ENCODE measurements at places on chromosomes 3 and 15.
A peak's percentile ranks its signal among the peaks of the same experiment; 100 is the strongest.

DNA sequence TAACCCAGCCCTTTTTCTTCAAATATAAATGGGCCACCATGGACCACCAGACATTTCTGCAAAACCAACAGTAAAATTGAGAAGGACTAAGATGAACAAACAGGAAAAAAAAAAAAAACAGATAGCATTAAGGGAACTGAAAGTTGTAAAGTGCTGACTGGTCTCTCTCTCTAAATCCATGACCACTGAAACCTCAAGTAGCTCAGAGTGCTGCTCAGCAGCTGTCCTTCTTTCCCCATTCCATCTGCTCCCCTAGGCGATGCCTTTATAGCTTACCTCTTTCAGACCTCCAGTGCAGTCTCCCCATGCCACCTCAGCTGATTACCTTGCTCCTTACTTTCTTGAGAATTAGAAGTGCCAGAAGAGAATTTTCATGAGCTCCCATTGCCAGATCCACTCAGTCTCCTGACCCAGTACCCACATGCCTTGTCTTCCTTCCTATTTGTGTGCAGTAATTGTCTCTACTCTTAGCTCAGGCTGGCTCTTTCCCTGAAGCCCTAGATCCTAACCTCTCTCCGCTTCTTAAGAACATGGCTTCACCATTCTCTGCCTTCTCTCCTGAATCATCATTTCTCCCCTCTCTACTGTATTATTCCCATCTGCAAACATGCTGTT lies 23.9 kb upstream of the XIRP1 start:
- no peak for DNase-seq

DNA sequence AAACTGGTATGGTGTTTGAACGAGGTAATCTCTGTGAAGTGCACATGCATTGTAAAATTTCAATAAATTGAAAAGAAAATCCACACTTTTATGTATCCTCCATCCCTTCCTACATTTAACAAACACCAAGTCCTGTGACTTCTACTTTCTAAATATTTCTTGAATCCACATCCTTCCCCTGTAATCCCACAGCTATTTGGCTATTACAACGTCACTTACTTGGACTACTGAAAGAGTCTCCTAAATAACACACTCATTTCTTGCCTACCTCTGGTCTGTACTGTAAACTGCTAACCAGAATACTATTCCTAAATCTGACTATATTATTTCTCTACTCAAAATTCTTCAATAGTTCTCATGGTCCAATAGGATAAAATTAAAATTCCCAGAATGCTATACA lies 176.1 kb downstream of the NEK10 start:
- DNase-seq, result no peak

- peak; percentile 56 for DNase-seq
Measured at GRCh38 chr15:67824976-67825880, at the start of gene SKOR1. SKOR1 (plus strand) TSS chr15:67825509; CDS start chr15:67825603, 94 bp downstream.

DNA sequence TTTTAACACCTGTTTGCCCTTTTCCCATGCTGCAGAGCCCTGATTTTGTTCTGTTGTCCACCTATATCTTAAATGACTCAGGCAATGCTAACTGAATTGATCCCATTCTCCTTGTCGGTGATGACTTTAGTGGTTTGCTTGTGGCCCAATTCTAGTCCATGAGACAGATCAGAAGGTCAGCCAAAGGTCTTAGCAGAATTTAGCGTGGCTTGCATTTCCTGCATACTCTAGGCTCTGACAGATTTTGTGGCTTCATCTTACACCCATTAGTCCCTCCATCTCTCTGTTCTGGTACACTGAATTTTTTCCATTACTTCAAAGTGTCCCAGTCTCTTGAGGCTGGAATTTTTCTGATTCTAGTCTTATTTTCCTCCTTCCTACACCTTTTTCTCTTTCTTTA lies 161.9 kb downstream of the STAC start:
- no peak for DNase-seq

GRCh38 chr3:124158168-124158881 lies 166.4 kb upstream of the ROPN1 start:
- no peak for DNase-seq

- no peak for DNase-seq
Measured at GRCh38 chr3:116093374-116093773, 351.9 kb downstream of the LSAMP start.

GRCh38 chr3:39325236-39325635 lies 4.3 kb upstream of the CCR8 start:
- no peak for DNase-seq

DNA sequence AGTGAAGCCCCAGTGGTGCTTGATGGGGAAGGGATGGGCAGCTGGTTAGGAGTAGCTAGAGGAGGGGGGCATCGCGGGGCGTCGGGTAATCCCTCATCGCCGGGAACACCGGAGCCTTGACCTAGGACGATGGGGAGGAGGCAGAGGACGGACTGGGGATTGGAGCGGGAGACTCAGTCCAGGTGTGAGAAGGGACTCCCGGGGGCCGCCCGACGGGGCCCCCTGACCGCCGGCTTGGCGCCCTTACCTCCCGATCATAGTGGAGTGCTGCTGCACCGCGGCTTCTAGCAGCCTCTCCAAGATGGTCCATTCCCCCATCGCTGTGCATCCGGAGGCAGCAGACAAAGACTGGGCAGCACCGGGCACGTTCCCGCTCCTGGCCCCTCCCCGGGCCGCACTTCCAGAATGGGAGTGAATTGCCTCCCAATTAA lies 612 bp downstream of the GJD2 start:
- no peak for DNase-seq

GRCh38 chr3:100097919-100098783 lies 16.1 kb downstream of the FILIP1L start:
- peak; percentile 27 for DNase-seq

- no peak for DNase-seq
Measured at GRCh38 chr15:60745469-60746061, 266.6 kb upstream of the ICE2 start.

GRCh38 chr3:10709110-10709781 lies 106.8 kb upstream of the SLC6A11 start:
- DNase-seq, result no peak

- DNase-seq, result no peak
Measured at GRCh38 chr3:194744826-194745225, 59.1 kb downstream of the FAM43A start.

DNA sequence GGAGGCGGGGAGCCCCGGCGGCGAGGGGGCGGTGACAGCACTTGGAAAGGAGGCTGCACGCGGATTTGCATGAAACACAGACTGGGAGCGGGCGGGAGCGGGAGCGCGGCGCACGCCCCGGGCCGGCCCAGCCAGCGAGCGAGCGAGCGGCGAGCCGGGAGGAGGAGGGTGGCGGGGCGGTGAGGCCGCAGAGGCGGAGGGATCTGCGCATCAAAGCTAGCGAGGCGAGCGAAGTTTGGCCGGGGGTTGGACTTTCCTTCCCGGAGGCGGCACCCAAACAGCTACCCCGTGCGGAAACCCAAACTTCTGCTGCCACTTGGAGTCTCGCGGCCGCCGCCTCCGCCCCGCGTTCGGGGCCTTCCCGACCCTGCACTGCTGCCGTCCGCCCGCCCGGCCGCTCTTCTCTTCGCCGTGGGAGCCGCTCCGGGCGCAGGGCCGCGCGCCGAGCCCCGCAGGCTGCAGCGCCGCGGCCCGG lies at the start of gene SMAD3:
TSS of gene SMAD3 (plus strand) at position 72 of the 475 bp plus-strand sequence. CDS start 553 bp downstream, outside the sequence.
- DNase-seq, result peak; percentile 96

DNA sequence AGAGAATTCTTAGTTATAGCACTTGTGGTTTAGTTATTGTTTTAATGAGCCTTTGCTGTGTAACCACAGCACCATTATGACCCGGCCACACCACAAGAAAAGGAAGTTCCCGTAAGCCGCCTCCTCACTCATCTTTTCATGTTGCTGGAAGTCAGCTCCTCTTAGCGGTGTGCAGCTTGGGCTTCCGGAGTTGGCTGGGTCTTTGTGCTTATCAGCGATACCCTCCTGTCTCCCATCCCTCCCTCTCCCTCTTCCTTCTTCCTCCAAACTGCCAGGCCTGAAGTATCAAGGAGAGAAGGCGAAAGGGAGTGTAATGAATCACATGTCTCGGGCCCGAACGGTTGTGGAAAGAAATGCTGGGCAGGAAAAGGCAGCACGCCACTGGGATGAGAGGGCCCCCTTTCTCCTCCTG lies 353.5 kb downstream of the MCTP2 start:
- DNase-seq, result peak; percentile 15

DNA sequence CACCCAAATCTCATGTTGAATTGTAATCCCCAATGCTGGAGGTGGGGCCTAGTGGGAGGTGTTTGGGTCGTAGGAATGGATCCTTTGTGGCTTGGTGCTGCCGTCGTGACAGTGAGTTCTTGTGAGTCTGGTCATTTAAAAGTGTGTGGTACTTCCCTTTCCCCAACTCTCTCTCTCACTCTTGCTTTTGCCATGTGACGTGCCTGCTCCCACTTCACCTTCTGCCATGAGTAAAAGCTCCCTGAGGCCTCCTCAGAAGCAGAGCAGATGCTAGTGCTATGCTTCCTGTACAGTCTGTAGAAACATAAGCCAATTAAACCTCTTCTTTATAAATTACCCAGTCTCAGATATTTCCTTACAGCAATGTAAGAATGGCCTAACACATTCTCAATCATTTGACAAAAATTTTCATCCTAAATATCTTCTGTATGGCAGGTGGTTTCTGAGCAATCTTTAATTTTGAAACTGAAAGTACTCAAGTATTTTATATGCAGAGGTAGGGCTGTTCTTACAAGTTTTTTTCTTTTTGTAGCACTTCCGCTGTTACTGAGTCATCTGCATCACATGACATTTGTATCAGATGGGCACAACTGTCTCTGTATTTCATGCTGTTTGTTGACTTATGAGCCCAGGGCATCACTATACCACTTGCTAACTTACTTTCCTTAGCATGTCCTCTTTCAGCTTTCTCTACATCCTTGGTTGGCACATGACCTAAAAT lies 8.8 kb downstream of the RPL39L start:
- DNase-seq, result peak; percentile 76

Measured in epithelial cell of esophagus (primary cell).